ENCODE measurements at places on chromosomes 4 and X. TPM values are rescaled to one million over a fixed set of nuclear protein-coding genes. Genes with fewer than 3 reads are reported as not detected.

- no peak for DNase-seq
Observed at GRCh38 chr4:121464854-121465253, 84.0 kb upstream of the QRFPR start.

DNA sequence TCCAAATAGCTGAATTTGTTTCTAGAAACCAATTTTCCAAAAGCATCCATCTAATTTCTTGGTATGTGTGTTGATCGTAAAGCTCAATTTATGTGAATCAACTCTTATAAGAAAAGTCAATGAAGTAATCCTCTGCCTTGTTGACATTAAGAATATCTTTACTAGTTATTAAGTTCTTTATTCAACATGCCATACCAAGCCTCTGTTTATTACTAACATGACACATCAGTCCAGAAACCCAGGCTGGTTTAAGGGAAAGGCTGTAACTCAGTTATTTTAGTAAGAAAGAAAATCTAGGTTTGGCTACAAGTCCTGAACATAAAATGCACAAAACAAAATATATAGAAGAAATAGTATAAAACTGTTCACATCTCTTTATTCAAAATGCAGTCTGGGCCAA is 48.0 kb downstream of the KLHL34 start:
- no peak for DNase-seq

PFKFB1 gene
- not detected for total RNA-seq

DNA sequence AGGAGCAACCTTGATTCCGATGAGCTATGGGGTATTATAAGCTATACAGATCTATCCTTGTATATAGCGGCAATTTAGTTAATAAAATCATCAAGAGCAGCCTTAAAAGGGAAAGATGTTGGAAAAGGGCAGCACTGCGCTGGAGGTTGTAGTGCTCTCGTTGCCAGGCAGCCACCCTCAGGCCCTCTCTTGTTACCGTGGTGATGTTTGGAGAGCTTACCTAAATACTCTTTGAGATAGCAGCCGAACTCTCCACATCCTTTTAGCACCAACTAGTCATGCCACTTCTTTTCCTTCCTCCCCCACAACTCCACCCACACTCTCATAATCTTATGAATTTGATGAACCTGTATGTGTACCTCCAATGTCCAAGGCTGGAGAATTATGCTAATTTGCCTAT is 3.8 kb upstream of the RADX start:
- DNase-seq: peak; percentile 67

NOP14 gene
- 21.1 TPM for total RNA-seq

Measured in adrenal gland (tissue), 19 donors.